ENCODE measurements at places on chromosomes 1 and 21.

GRCh38 chr1:95380909-95381308 is 146.9 kb downstream of the RWDD3 start:
- no peak for DNase-seq

DNA sequence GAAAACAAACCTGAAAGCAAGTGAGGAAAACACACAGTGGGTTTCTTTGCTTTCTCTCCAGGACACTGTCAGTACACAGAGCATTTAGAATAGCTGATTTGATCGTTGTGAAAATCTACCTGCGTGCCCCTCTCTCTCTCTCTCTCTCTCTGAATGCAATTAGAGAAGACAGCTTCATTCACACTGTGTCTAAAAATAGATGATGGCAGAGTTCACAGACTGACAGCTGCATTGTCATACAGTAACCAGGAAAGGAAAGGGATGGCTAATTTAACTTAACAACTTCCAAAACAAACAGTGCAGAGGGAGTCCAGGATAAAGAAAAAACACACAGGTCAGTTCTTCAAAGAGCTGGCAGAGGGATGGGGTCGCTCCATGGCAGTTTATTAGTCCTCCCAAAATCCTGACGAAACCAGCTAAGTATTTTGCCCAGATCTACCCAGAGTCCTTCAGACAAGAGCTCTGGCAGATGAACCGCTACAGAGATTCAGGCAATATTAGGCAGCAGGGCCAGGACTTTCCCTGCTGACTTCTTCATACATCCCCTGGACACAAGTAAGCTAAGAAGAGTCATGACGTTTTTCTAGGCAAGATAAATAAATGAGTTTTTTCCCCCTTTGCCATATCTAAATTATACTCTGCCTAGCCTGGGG is 58.9 kb downstream of the WLS start:
- no peak for DNase-seq

DNA sequence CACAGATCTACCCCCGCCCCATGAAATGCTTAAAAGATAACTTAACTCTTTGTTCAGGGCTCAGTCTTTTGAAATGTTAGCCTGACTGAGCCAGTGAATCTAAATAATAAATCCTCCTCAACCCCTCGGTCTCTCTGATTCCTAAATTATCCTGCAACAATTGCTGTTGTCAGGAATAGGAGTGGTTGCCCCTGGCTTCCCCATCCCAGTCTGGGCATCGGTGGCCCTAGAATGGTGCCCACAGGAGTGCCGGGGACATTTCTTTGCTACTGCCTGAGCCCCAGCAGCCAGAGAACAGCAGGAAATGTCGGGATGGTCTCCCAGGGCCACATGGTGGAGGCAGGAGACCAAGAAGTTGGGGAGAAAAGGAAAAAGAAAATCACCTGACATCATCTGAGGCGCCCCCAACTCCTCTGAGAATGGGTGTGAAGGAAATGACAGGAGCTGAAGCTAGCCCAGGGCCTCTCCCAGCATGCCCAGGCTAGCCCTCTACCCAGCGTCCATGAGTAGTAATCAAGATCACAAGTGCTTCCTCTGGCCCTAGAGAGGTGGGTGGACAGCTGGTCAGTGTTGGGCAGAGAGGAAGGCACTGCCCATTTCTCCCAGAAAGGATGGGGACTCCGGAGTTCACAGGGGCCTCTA is 1.6 kb downstream of the PADI4 start:
- DNase-seq: no peak

- no peak for DNase-seq
These were observed 17.2 kb upstream of the PEF1 start for GRCh38 chr1:31661856-31662255.

- no peak for DNase-seq
These were observed 31.7 kb upstream of the TADA1 start for GRCh38 chr1:166907763-166908162.

GRCh38 chr1:114227059-114227458 is 73.4 kb upstream of the SYT6 start:
- DNase-seq: no peak

DNA sequence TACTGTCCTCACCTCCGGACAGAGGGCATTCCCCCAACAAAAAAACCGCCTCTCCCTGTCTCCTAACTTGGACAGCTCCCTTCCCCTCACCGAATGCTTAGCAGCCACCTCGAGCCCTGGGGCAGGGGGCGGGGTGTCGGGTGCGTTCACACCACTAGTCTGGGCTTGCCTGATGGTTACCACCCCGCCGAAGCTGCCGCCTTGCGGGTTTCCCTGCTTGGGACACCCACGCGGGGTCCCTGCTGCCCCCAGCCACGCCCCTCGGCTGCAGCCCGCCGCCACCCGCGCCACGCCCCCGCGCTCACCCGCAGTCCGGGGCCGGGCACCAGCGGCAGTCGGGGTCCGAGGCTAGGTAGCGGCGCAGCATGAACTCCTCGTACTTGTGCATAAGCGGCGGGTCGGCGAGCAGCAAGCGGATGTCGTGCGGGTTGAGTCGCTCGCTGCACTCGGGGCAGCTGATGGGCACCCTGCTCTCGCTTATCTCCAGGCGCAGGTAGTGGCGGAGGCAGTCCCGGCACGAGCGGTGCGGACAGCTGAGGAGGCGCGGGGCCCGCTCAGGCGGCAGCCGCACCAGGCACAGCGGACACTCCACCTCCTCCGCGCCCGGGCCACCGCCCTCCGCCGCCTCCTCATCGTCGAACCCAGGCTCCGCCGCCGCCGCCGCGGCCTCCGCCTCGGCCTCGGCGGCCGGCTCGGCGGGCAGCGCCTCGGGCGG is 706 bp downstream of the RNF19B start:
- peak; percentile 42 for DNase-seq

DNA sequence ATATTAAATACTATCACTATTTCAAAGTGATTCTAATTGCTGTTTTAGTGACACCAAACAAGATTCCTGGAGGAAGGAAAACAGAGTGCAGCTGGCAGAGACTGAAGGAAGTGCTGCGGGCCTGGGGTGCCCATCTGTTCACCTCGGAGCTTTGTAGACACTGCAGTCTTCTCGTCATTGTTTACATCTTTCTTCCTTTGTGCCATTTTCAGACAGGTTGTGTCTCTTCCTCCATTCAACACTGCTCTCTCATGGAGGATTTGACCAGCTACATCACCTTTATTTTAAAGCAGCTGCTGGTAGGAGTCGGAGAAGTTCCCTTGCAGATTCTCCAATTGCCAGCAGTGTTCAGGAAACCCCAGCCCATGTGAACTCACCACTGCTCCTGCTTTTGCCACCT is 37.3 kb downstream of the ABCA4 start:
- DNase-seq: no peak

GRCh38 chr21:43975469-43976098 is 36.5 kb upstream of the TRAPPC10 start:
- peak; percentile 69 for DNase-seq

DNA sequence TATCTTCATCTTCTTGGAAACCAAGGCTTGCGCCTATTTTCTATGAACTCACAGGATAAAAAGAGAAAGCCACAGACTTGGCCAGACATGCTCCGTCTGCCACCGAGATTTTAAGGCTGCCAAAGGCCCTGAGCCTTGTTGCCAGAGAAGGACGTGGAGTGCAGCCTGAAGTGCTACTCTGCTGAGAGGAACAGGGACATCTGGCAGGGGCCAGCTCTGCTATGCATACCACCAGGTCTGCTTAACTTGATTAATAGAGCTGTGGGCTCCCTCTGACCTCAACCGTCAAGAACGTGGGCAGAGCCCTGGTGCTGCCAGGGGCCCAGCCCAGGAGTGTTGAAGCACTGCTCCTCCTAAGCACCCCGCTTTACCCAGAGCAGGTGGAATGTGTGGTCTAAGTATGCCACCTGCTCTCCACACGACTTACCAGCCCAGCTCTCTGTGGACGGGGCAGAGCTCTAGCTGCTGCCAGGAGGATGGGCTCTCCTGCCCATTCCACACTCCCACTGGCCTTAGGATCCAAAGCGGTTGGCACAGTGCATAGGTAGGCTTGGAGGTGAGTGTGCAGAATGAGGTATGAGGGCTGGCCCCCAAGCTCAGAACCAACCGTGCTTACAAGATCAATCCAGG is 10.6 kb downstream of the HCRTR1 start:
- no peak for DNase-seq

DNA sequence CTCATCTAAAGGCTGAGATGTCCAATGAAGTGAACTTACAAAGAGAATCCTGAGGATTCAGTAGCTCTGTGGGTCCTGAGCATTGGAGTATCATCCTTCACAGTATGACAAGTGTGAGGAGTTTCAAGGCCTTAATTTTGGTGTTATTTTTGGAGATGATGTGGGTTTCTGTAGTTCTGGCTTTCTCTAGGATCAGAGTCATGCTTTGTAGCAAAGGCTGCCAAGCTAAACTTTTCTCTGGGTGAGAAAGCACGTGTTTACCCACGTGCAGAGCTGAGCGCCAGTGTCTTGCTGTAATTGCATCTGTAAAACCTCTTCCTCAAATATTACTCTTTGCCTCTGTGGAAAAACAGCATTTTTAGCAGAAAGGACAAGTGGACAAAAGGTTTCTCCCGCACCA is 387.8 kb upstream of the LYPLAL1 start:
- DNase-seq: no peak

DNA sequence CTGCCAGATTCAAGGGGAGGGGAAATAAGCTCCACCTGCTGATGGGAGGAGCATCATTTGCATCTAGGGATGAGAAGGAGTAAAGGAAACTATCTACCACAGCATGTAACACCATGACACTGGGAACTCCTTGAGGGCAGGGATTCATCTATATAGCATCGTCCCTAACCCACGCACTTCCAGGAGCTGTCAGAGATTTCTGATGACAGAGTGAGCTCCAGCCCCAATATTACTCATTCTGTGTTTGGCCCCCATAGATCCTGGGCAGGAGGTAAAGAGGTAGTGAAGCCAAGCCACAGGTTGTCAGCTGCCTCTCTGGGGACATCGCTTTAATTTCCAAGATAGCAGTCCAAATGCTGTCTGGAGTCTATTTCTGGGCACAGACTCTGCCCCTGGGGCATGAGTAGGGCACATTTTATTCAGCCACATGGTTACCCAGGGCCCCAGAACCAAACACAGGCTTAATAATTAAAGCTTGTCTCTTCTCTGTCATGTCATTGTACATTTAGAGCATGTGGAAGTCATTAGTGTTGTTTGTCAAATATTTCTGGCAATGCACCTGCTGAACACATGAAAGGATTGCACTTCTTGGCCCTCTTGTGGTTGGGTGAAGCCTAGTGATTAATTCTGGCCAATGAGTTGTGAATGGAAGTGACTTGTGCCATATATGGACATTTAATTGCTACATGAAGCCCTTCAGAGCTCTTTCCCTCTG is 105.9 kb upstream of the POU3F1 start:
- no peak for DNase-seq

DNA sequence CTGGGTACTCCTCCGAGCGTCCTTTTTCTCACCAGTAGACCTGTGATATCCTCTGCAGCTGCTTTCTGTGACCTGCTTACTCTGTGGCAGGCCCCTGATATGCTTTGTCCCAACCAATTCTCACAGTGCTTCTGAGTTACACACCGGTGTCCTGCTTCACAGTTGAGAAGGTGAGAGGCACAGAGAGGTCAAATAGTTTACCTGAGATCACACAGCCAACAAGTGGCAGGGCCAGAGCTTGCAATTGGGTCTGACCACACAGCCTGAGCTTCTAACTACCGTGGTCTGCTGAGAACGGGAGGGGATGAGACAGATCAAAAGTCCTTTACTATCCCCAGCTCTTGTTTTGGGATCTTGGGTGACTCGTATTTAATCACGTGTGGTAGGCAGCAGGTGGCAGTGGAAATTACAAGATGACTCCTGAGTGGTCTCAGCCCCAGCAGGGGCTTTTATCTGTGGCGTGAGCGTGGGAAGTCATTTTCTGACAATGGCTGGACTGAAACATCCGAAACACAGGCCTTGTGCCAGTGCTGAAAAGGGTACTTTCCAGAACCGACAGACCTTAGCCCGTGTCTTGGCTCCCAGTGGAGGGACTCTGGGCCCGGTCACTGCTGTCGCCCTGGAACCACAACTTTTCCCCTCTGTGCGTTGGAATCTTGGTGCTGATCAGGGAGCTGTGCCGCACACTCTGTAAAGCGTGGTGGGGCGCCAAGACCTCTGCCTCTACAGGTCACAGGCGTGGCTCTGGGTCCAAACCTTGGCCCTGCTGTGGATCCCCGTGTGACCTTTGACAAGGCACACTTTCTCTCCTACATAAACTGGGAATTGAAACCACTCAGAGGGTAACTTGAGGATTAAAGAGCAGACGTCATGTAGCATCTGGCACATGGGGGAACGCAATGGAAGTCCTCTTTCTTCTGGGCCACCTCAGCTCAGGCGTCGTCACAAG is 11.9 kb downstream of the THEMIS2 start:
- no peak for DNase-seq

DNA sequence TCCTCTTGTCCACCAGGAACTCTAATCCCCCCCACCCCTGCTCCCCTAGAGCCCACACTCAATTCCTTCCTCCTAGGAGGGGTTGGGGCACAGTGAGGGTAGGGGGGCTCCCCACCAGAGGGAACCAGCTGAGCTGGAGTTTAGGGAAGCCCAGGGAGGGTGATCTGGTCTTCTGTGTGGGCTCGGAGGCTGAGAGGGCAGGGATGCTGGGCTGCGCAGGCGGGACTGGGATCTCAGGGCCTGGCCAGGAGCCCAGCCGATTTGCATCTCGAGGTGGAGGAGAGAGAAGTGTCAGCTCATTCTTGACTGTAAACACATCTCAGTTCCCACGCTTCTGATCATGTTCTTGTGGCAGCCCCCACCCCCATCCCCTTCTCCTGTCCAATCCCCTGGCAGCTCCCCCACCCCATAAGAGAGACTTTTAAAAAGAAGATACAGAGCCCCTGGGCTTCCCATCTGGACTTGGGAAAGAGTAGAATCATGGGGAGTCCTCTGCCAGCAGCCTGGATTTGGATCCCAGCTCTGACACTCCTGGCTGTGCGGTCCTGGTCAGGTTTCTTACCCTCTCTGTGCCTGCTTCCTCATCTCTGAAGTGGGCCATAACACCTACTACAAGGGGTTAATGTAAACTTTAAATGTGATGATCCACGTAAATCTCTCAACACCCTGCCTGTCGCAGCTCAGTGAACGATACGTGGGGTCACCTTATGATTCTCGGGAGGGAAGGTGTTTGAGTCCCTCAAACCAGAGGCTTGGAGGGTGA is 6.6 kb downstream of the PEAR1 start:
- no peak for DNase-seq

DNA sequence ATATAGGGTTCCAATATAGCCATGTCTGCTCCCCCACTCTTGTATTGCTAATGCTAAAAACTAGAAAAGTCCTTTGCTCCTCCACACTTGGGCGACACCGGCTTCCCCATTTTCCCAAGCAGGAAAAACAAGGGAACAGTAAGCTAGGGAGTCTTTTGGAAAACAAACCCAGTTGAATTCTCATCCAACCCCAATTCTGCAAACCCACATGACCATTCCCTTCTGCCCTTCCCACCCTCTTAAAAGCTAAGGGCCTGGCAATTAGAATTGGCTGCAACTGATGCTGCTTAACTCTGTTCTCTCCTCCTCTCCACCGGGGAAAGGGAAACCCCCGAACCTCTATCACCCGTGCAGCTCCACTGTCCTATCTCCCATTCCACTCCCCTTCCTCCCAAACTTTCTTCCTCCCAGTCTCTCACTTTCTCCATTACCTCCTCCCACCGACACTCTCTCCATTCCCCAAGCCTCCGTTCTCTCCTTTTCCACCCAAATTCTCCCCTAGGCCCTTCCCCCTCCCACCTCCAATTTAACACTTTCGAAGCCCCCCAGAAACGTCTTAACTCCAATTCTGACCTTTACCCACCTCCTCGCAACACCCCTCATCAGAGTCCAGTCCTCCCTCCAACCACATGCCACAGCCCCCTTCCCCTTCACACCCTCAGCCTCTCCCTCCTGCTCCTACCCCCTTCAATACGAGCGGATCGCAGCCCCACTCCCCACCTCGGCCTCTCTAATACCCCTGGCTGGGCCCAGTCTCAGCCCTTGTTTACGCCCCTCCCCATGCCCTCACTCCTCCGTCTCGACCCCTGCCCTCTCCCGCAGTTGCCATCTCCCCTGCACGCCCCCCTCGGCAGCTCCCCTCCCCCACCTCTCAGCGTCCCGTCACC is 701 bp downstream of the DEDD start:
- no peak for DNase-seq
